ENCODE measurements at places on chromosomes 11 and 22.

DNA sequence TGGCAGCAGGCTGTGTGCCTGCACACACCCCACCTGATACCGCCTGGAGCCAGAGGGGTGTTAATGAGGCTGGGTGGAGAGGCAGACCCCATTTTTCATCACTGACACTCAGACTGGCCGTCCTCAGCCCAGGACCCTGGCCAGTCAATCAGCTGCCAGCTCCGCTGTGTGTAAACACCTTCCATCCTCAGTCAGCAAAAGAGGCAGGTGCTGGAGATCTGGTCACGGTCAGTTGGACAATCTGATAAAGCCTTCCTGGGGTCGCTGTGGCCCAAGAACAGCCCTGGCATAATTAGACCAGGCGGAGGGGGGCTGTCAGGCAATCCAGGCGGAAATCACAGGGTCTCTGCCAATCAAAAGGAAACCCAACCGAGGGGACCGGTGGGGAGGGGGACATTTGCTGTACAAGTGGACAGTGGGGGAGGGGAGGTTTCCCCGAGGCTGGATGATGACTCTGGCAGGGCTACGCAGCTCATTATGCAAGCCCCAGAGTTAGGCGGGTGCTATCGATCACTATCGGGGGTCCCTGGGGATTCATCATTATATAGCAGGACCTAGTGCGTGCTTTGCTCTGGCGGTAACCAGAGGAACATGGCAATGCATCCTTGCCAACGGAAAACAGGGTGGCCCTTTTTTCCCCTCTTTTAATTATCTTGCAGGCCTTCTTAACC, 72.9 kb downstream of the ABTB2 start:
- DNase-seq = no peak

- no peak for DNase-seq
Measured at GRCh38 chr11:272931-273198, 5.3 kb upstream of the NLRP6 start.

DNA sequence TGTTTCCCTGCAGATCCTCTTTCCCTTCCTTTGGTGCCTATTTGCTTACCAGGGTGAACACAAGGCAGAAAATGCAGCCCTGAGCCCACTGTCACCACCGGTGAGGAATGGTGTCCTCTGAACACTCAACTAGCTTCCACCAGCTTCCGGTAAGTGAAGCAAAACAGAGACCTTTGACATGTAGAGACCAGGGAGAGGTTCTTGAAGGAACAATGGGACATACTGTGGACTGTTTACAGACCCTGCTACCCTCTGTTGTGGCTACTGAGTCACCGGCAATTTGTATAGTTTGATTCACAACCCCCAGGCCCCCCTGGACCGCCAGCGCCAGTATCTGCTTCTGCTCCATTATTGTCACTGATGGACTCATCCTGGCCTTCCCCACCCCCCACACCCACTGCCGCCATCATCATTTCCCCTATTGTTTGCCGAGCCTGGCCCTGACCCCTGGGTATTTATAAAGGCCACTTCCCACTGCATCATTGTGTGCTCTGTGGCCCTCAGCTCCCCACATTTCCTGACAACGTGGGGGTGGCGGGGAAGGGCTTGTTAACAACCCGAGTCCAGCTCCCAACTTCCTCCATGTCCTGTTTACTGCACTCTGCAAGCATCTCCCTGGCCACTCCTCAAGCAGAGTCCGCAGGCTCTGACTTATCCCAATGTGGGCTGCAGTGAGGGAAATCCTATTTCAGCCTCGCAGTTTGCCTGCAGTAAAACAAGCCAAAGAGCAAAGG, 252.9 kb downstream of the ETS1 start:
- DNase-seq = no peak

- no peak for DNase-seq
Measured at GRCh38 chr11:118142081-118142480, 10.5 kb downstream of the SCN4B start.

GRCh38 chr11:67516806-67517205, 6.4 kb downstream of the CABP2 start:
- no peak for DNase-seq

- no peak for DNase-seq
Measured at GRCh38 chr11:41431784-41432183, 27.7 kb downstream of the LRRC4C start.

- DNase-seq = no peak
Measured at GRCh38 chr11:91231226-91231625, 993.4 kb upstream of the FAT3 start.

GRCh38 chr11:102416976-102417375, 35.6 kb downstream of the TMEM123 start:
- DNase-seq = no peak

- peak; percentile 18 for DNase-seq
Measured at GRCh38 chr22:22691716-22692701, 47.6 kb downstream of the GGTLC2 start.

- peak; percentile 69 for DNase-seq
Measured at GRCh38 chr22:20021196-20022181, 579 bp downstream of the TANGO2 start.

- peak; percentile 43 for DNase-seq
Measured at GRCh38 chr11:102276362-102276761, 40.9 kb upstream of the BIRC3 start.

GRCh38 chr11:95121698-95122097, 32.1 kb downstream of the ENDOD1 start:
- DNase-seq = no peak

- no peak for DNase-seq
Measured at GRCh38 chr11:1773994-1774550, 10.3 kb upstream of the CTSD start.

GRCh38 chr11:117604336-117604995, 192.6 kb downstream of the DSCAML1 start:
- no peak for DNase-seq

DNA sequence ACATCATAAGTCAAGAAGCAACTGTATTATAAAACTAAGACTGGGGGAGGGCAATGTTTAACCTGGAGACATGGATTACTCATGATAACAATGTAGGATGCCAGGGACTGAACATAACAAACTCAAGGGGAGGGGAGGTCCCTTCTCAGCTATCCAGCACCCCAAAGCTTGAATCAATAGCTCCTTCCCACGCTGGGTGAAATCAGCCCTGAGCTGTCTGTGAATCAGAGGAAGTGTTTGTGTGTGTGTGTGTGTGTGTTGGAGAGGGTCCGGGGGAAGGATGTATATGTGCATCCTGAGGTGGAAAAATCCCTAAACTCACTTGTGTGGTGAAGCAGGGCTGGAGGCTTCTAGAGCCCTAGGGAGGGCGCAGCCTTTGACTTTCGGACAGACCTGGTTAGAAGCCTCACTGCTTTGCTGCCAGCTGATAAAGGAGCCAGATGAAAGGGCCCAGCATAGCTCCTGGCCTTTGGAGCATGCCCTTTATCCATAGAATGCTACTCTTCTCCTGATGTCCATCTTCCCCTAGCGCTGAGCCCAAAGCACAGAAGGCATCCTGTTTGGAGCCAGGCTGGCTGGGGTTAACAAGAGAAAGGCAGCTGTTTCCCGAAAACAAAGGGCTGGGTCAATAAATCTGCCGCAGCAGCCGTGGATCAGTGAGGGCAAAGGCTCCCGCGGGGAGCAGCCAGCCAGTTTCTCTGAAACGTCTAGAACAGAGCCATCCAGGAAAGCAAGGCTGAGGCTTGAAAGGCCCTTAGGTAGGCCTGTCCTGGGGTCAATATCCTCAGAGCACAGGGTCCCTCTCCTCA, 35.8 kb downstream of the TNKS1BP1 start:
- DNase-seq = peak; percentile 84

DNA sequence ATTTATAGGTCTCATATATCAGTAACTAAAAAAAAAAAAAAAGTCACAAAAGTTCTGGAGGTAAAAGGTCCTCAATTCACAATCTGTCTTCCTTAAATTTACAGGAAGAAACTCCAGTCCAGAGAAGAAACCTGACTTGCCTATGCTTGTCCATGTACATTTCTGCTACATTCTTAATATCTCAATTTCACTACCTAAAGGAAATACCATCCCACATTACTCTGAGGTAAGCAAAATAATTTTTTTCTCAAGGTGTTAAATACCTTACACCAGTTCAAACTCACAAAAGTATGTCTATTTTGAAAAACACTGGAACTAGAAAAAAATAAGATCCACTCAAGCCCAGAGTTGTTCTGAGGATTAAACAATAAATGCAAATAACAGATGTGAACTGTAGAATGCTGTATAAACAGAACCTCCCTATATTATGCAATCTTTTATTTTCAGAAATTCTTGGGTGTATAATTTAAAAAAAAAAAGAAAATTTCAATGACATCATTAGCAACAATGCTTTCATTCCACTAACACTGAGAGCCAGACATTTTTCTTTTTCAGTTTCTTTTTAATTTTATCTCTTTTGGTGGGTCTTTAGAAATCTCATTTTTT, 49.9 kb upstream of the GDPD4 start:
- DNase-seq = peak; percentile 47

DNA sequence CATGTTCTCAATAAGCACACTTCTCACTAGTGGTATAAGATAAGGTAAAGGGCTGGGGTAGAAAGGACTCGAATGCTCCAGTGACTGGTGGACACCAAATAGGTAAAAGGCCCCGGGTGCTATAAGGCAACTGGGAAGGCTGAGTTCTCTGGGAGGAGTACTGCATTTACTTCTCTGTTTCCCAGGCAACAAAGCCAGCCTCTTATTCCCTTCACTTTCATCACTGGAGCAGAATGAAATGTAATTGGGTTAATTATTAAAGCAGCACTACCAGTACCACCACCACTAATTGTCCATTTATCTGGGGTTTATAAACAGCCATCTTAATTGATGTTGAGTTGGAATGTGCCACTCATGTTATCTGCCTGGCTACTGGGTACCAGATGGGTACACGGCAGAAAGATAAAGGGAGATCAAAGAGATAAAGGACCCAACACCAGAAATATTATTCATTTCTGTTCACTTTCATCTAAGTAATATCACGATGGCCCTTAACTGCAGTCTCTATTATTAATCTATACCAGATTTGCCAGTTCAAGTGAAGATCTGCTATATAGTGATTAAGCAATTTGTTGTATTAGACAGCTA, 94.4 kb upstream of the CHRM4 start:
- no peak for DNase-seq

- DNase-seq = peak; percentile 53
Measured at GRCh38 chr11:9003573-9004182, at the start of gene NRIP3. NRIP3 (minus strand) TSS chr11:9004001; CDS start chr11:9003935, 66 bp downstream.

- peak; percentile 59 for DNase-seq
Measured at GRCh38 chr11:100925935-100926334, 203.7 kb downstream of the PGR start.

GRCh38 chr11:69489031-69489745, 7.7 kb downstream of the LINC01488 start:
- no peak for DNase-seq

DNA sequence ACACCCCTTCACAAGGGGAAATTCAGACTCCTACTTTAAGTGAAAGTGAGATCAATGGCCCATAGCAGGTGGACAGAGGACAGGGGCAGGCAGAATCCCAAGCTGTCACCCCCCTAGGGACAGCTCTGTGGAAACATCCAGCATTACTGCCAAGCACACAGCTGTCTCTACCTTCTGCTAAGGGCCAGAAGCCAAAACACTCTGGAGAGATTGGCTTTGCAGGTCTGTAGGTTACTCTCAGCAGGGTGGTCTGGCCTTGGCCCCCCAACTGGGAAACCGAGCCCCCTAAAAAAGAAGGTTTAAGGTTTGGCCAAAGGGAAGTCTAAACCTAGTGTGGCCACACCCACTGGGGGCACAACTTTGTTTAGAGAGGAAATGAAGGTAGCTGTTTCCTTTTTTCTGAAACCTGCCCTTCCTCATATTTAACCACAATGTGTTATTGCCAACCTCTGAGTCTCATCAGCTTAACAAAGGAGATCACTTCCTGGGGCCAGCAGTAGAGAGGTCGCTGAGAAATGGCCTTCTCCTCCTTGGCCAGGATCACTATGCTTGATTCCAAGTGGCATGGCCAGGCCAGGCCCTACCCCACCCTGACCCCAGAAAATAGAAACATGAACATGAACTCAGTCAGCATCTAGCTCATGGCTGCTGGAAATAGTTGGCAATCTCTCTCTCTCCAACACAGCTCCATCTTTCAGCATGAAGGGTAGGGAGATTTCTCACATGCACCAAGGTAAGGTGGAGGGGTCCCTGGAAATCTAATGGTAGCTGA, 25.9 kb upstream of the SCARF2 start:
- DNase-seq = no peak

DNA sequence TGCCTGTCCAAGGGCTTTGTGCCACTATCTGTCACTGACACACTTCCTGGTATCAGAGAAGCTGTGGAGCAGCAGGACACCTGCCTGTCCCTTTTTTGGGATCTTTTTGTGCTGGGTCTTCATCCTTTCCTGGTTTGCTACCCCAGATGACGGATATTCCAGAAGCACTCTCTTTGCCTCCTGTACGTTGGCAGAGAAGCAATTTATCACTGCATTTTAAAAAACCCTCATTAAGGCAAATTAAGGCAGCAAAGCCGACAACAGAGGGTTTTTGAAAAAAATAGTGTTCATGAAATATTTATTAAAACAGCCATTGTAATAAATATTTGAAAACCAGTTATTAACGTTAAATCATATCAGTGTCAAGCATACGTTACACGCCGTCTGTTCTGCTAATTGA, 209.6 kb upstream of the NTM start:
- no peak for DNase-seq

DNA sequence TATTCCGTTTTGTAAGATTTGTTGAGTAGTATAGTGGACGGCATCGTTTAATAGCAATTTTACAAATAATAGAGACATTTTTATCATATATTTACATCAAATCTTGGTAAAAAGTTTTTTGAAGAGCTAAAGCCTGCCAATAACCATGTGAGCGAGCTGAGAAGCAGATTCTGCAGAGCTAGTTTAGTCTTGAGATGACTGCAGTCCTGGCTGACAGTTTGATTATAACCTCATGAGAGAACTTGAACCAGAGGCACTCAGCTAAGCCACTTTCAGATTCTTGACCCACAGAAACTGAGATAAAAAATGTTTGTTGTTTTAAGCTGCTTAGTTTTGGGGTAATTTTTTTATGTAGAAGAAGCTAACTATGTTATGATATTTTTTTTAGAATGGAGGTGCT, 78.9 kb downstream of the PDE3B start:
- peak; percentile 9 for DNase-seq

DNA sequence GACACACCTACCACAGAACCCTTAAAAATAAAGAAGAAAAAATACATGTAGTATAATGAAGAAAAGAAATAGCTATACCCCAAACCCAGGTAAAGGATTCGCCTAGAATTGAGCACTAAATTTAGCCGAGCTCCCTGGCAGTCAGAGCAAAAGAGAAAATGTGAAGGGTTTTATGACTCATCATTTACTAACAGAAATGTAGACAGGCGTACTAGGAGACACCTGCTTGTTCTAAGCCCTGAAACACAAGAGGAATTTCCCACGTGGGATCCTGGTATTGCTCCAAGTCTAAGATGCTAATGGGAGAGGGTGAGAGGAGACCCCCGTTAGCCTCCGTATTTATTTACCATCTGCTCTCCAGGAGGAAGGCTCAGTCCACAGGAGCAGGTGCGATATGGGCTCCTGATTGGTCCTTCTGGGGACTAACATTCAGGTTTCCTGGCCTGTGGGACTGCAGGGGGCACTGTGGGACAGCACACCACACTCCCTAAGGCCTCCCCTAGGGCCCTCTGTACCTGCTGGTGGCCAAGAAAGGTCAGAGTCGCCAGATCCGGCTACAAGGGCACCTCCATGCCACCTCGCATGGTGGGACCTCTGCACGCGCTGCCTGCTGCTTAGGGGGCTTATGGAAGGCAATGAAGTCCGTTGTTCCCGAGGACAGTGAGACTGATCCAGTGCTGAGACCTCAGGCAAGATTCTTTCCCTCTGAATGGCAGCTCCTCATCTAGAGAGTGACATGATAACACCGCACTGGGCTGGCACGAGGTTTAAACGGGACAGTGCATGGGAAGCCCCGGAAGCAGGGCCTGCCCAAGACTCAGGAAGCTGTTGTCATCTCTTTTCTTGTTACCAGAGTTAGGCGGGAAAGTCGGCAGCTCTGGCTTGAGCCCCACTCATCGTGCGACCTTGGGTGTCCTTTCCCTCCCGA, 25.8 kb downstream of the KCNC1 start:
- DNase-seq = peak; percentile 40

All from fibroblast of the aortic adventitia (primary cell).